ENCODE measurements at places on chromosomes 12 and 14.

DNA sequence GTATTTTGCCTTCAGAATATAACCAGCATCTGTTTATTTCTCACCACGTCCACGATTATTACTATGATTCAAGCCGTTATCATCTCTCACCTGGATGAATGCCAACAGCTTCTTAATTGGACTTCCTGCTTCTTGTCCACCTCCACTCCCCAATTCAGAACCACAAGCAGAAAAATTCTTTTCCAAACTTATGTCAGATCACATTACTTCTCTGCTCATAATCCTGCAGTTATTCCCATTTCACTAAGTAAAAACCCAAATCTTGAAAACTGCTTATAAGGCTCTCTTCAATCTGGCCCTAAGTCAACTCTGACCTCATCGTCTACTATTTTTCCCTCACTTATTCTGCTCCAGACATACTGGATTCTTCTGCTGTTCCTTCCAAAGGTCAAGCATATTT, 2.0 kb downstream of the CRY1 start:
- no peak for DNase-seq

DNA sequence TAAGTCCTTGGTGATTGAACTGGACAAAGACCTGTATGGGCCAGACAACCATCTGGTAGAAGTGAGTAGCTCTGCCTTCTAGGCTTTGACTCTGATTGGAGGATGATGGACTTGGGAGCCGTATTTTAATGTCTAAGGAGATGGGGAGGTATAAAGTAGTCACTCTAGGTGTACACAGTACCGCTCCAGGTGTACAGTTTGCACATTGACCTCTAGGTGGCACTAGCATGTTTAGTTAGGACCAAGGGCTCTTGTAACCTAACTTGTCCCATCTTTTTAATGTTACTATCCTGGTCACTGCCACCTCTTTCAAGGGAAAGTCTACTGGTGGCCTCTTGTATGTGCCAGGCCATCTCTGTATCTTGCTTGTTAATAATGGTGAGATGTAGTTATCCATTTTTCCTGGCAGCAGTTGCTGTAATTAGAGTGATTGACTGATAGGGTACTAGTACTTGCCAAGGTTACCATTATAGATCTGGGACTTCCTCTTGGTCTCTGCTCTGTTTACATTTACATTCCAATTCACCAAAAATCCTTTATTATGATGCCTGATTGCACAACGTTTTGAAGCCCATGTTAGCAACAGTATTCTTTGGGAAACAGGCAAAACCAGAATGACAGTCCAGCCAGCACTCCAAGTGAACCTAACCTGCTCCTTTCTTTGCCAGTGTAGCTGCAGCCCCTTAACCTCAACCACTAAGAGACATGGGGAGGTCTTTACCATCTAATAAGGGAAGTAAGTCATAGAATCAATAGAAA, 3.6 kb downstream of the SMARCD1 start:
- no peak for DNase-seq

- no peak for DNase-seq
Measured at GRCh38 chr14:92917041-92917940, 5.7 kb upstream of the CHGA start.

- no peak for DNase-seq
Measured at GRCh38 chr12:913919-914698, 35.4 kb downstream of the RAD52 start.

- DNase-seq = no peak
Measured at GRCh38 chr12:49716553-49716952, 9.3 kb upstream of the FMNL3 start.

DNA sequence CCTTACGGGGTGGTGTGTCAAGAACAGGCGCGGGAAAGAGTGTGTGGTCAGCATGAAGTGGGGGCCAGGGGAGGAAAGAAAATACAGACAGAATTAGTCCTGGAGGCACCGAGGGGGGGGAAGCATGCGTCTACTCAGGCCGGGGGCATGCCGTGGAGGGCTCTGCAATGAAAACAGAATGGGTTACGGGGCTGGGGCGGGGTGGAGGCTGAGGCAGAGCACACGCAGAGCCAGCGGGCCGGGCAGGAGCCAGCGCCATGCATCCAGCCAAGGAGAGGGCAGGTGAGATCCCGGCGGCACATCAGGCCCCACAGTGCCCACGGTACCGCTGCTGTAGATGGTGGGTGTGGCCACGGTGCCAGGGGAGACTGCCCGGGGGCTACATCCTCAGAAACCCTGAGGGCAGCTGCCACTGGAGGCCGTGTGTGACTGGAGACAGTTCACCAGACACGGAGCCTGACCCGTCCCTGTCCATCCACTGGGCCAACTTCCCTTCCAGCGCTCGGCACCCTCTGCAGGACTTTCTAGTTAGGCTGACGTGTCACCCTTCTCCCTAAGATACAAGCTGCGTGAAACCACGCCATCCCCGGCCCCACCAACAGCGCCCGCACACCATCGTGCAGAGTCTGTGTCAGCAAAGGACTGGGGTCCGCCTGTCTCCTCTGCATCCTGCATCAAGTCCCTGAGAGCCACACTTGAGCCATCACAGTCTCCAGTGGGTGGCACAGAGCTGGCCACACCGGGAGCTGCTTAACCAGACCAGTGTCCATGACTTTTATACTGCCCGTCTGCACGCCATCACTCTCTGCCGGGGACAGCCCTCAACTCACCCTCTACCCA, 87.4 kb downstream of the PIWIL1 start:
- no peak for DNase-seq

DNA sequence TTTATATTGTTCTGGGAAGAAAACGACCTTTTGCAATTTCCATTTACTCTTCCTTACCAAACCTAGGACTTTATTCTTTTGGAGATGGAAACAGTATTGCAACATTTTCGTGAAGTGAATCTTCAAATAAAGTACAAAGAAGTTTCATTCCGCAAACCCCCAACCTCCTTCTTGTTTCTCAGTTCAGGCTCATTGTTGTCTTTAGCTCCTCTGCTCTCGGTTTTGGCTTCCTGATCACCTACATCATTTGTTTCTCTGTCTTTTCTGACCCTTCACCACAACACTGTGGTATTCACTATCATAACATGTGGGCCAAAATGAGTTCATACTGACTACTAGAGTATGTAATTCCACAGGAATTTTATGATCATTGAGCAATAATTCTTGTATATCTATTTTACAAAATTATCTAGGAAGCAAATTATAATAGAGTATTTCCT, 266.8 kb downstream of the ADAMTS20 start:
- no peak for DNase-seq

DNA sequence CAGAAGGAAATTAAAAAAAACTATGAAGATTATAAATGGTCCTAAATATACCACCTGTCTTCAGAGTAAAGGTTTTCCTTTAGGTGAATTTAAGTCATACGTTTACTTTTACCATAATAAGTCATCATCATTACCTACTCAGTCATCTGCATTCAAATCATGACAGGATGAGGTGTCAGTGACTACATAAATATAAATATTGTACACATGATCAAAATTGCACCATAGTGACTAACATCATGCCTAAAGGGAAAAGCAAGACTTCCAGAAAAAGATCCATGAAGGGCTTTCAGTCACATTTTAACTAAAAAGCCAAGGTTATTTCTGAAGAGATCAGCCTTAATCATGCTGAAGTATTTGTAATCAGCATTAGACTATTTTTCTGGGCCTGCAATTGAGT, 759.9 kb upstream of the FLRT2 start:
- no peak for DNase-seq

- DNase-seq = no peak
Measured at GRCh38 chr12:75599061-75599460, 87.7 kb upstream of the KRR1 start.

DNA sequence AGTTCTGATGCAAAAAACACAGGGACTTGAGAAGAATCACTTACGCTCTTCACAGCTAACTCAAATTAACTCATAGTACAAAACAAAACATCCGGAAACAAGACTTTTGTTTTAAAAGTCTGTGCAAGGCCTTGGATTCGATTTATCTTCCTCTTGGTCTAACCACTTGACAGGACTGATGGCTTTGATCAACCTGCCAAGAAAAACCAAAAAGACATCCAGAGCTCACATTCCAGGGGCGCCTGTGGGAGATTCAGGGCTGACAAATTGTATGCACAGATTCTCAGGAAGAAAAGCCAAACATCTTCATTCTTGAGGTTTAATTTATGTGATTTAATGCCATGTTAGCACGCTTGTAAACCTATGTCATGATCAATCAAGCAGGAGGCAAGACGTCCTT, 129.1 kb upstream of the TMCC3 start:
- DNase-seq = no peak

DNA sequence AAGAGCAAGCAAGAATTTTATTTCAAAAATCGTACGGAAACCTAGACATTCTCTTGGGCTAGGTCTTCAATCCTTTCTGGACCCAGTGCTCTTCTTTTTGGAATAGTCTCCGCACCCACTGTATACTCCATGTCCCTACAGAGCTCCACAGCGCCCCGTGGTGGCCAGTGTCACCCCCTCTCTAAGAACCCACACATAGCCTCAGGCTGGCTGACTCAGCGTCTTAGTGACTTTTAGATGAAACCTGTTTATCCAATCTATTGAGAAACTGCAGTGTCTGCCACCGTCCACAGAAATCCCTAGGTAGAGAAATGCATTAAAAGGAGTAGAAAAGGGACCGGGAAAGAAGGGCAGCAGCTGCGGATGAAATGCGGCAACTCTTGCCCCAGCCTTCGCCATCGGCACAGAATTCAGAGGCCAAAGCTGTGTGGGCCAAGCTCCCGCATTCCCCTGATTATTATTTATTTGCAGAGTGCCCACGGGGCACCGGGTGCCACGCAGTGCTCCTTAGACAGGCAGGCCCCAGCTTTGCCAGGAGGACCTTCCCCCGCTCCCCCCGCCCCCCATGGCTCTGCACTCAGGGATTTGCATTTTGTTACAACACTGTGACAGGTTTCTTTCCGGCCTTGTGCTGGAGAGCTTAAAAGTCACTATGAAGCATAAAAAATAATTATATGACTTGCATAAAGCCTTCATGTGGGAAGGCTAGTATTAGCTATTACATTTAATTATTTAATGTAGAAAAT, 170.1 kb upstream of the FKBP4 start:
- peak; percentile 88 for DNase-seq

DNA sequence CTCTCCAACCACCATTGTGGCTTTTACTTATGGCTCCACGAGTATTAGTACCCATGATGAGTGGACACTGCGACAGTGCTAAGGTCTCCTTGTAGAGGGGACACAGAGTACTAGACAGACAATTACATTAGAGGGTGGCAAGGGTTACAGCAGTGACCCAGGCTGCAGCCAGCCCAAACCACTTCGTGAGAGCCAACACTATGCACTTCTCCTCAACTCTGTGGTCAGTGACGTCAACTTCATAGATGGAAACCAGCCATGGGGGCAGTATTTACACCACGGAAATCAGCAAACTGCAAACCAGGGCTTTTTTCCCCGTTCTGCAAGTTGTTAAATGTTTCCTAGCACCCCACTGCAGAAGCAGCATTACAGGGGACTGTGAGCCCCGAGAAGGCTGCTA, 61.6 kb upstream of the ZFP36L1 start:
- DNase-seq = no peak

- DNase-seq = no peak
Measured at GRCh38 chr12:103470664-103471063, 25.1 kb downstream of the C12orf42 start.

DNA sequence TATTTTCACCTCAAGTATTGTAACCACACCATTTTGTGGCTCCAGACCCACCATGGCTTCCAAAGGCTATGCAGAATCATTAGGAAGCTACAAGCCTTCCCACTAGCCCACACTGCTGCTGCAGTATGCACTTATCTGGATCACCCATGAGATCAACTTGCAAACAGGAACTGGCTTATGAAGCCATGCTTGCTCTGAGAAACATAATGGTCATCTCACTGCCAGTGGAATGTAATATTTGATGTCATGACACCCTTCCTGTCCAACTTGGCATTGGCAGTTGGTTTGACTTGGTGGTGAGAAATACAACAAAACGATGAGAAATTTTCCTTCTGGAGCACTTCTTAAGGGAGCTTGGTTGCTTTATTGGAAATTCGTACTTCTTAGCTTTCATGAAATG, 69.3 kb upstream of the FRMD6 start:
- no peak for DNase-seq

- DNase-seq = no peak
Measured at GRCh38 chr14:73792481-73792880, 59.1 kb upstream of the PTGR2 start.

DNA sequence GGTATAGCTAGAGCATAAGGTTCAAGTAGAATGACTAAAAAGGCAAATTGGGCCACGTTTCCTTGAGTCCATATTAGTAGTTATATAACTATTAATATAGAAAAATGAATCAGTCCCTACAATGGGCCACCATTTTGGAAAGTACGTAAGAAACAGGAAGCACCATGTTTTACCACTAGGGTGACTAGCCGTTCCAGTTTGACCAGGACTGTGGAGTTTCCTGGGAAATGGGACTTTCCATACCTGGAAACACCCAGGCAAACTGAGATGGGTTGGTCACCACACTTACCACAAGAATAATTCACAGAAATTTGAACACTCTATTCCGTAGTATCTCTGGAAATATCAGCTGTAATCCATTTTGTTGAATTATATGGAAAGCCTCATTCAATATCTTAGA, 2.1 kb upstream of the MAGOHB start:
- no peak for DNase-seq
